ENCODE measurements at places on chromosomes 5 and 9.

DNA sequence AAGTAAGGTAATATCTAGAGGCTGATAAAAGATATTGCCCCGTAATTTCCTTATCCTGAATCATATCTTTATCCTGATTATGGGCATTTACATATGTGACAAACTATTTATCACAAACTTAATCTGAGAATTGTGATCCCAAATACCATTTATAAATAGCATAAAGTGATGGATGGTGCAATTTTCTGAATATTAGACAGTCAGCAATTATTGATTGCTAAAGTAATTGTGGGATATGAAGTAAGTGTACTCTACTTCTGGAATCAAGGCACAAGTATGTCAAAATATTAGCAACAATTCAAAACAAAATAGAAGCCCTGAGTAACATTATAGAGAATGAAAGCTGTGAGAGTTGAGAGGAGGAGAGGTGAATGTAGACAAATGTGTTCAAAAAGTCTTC, 361.9 kb upstream of the CDH6 start:
- DNase-seq = no peak

GRCh38 chr5:72540759-72541438, 33.7 kb upstream of the ZNF366 start:
- DNase-seq = no peak

- no peak for DNase-seq
Observed at GRCh38 chr9:16817514-16817913, 53.0 kb downstream of the BNC2 start.

GRCh38 chr5:169971780-169972179, 8.5 kb downstream of the INSYN2B start:
- DNase-seq = no peak

DNA sequence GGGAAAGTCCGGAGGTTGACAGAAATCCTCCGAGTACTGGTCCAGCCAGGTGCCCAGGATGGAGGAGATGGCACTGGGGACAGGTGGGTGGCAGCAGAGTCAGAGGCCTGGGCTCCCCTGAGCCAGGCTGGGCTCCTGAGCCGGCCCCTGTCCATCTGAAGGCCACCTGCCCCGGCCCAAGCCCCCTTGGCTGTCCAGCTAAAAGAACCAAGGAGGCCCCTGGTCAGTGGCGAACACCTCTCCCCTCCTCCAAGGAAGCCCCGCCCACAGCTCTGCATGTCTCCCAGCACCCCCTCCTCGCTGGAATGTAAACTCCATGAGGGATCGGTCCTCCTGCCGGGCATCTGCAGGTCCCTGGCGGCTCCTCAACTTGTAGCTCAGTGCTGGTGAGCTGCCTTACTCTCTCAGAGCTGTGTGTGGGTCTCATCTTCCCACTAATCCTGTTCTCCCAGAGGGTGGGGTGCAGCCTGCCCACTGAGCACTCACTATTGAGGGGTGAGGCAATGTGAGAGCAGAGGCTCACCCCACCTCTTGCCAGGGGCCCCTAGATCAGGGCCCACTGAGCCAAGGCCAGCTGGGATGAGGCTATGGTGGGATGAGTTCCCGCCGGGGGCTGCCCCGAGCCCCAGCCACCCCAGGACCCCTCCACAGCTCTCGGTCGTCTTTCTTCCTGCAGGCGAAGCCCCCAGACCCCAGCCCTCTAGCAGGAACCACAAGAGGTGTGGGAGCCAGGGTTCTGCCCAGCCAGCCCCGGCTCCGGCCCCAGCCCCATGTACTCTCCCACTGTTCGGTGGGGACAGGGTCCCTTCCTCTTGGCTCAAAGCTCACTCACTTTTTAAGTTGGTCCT, 12.0 kb downstream of the RALGDS start:
- no peak for DNase-seq

- DNase-seq = no peak
Observed at GRCh38 chr5:36686881-36687280, 80.5 kb downstream of the SLC1A3 start.

GRCh38 chr9:33222031-33222430, 17.9 kb upstream of the SPINK4 start:
- no peak for DNase-seq

GRCh38 chr5:172634106-172634899, 6.8 kb upstream of the NEURL1B start:
- no peak for DNase-seq

Measured in HS-5 (cell line).